ENCODE measurements at places on chromosomes 11 and 22.

GRCh38 chr11:9726321-9727022 is 62.6 kb downstream of the SWAP70 start:
- DNase-seq, result no peak

DNA sequence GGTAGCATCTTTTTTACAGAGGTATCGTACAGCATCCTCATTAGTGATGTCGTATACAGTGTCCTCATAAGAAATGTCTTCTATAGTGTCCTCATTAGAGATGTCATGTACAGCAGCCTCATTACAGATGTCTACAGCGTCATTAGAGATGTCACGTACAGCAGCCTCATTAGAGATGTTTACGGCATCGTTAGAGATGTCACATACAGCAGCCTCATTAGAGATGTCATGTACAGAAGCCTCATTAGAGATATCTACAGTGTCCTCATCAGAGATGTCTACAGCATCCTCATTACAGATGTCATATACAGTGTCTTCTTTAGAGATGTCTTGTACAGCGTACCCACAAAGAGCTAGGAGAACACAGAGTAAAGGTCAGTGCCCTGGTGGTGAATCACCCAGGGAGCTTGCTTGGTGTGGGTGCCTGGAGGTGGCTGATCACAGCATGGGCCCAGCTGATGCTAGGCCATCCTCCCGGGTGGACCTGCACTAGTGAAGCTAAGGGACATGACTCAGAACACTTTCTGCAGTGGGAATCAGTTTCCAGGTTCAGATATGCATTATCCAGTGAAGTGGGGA is 109.2 kb downstream of the IGLL1 start:
- no peak for DNase-seq

- DNase-seq, result no peak
Observed at GRCh38 chr11:69638941-69639681, 1.8 kb upstream of the CCND1 start.

GRCh38 chr11:66562275-66562674 is 6.1 kb downstream of the CTSF start:
- no peak for DNase-seq

GRCh38 chr11:126489836-126490660 is 134.6 kb downstream of the ST3GAL4 start:
- DNase-seq, result no peak

GRCh38 chr11:75768909-75769771 is 562 bp downstream of the DGAT2 start:
- no peak for DNase-seq

DNA sequence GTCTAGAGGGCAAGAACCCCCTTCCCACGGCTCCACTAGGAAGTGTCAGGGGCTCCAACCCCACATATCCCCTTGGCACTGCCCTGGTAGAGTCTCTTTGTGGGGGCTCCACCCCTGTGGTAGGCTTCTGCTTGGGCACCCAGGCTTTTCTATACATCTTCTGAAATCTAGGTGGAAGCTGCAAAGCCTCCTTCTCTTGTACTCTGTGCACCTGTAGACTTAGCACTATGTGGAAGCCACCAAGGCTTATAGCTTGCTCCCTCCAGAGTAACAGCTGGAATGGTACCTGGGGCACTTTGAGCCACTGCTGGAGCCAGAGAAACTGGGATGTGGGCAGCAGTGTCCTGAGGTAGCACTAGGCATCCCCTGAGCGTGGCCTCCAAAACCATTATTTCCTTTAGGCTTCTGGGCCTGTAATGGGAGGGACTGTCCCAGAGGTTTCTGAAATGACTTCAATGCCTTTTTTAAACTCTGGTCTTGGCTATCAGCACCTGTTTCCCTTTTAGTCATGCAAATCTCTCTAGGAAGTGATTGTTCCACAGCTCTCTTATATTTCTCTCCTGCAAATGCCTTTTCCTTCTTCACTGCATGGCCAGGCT is 68.4 kb downstream of the TRAF6 start:
- no peak for DNase-seq

GRCh38 chr11:19659529-19659928 is 53.1 kb upstream of the NAV2 start:
- DNase-seq, result no peak

GRCh38 chr11:18027475-18027874 is 14.6 kb upstream of the SERGEF start:
- DNase-seq, result no peak

DNA sequence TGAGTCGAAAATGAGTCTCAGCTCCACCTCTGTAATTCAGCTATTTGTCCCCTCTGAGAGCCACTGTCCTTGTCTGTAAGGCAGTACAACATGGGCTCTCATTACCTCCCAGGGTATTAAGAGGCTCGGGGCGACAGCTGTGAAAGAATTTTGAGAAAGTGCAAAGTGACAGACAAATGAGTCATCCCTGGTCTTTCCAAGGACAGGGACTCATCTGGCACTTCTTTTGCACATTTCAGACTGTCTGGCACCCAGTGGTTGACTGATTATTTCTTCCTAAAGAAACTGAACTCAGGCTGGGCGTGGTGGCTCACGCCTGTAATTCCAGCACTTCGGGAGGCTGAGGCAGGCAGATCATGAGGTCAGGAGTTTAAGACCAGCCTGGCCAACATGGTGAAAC is 62.1 kb upstream of the ARFGAP3 start:
- no peak for DNase-seq

DNA sequence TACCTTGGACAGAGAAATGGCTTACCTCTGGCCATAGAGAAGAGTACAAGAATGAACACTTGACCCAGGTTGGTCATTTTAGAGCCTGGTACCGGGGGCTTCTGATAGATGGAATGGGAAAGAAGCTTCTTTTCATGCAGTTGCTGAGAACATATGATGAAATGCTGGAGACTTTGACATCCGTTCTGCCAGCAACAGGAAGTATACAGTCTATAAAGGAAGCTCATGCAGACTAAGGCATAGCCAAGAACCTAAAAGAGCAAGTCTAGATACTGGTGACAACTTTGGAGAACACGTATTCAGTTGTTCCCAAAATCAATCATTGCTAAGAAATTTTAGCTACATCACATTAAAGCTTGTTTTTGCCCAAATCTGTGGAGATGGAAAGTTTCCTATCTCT is 894.6 kb downstream of the METTL15 start:
- no peak for DNase-seq

- no peak for DNase-seq
Observed at GRCh38 chr11:15926071-15926470, 430.3 kb downstream of the SOX6 start.

GRCh38 chr22:44505796-44506354 is 7.8 kb upstream of the RTL6 start:
- no peak for DNase-seq

- no peak for DNase-seq
Observed at GRCh38 chr22:24506802-24507438, 11.8 kb downstream of the UPB1 start.

DNA sequence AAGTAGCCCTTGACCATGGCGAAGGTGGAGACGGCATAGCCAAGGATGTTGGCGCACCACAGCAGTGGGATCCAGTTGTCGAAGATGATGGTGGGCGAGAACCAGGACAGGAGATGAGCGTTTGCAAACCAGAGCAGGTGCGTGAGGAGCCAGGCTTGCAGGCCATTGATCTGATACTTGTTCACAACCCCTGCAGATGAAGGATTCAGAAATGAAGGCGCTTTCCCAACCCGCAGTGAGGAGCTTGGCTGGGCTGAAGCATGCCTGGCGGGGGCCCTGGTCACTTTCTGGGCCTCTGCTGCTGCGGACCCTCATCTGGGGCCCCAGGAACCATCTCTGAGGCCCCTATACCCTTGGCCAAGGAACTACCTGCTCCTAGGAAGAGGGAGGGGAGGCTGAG is 6.9 kb downstream of the DHCR7 start:
- no peak for DNase-seq

DNA sequence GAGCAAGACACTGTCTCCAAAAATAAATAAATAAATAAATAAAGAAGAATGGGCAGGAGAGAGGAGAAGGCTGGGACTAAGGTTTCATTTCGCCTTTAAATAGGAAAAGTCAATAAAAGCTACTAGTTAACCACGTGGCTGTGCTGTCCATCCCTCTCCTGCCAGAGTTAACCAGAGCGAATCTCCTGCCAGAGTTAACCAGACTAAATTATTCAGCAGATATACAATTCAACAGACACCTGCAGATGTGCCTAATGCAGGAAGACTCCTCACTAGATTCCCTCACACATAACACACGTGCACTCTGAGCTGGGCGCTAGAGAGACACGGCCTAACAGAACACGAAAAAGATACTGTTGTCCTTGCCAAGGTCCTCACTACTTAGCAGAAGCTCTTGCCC is 156.1 kb downstream of the IGLL1 start:
- no peak for DNase-seq

GRCh38 chr11:8018484-8019313 is 31.6 kb downstream of the EIF3F start:
- no peak for DNase-seq

GRCh38 chr11:74418509-74418895 is 20.3 kb upstream of the PGM2L1 start:
- DNase-seq, result no peak

GRCh38 chr11:17508306-17508705 is 31.7 kb upstream of the ABCC8 start:
- no peak for DNase-seq

DNA sequence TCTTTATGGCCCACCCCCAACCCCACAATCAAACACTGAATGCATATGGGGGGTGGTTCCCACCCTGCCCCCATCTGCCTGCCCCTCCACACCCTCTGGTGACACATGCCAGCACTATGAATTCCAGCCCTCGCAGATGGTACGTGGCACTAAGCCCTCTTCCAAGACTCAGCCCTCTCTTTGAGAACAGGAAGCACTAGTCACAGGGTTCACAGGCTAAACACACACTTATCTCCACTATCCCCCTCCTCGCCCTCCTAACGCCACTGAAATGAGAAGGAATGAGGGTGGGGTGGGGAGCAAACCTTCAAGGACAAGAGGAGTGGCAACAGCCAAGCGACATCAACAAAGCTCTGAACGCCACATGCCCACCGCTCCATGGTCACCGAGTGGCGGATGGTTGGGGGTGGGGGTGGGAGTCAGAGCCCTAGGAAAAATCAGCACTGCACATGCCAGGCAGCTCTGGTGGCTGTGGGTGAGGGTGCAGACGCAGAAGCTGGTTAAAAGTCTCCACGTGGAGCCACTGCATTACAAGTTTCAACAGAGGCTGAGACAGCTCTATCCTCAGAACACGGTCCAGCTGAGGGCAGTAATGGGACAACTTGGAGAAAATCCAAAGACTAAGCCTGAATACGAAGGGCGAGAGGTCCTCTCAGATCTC is 33.6 kb downstream of the TMEM184B start:
- DNase-seq, result no peak

- DNase-seq, result no peak
Observed at GRCh38 chr11:45250035-45250718, 36.0 kb downstream of the SYT13 start.

DNA sequence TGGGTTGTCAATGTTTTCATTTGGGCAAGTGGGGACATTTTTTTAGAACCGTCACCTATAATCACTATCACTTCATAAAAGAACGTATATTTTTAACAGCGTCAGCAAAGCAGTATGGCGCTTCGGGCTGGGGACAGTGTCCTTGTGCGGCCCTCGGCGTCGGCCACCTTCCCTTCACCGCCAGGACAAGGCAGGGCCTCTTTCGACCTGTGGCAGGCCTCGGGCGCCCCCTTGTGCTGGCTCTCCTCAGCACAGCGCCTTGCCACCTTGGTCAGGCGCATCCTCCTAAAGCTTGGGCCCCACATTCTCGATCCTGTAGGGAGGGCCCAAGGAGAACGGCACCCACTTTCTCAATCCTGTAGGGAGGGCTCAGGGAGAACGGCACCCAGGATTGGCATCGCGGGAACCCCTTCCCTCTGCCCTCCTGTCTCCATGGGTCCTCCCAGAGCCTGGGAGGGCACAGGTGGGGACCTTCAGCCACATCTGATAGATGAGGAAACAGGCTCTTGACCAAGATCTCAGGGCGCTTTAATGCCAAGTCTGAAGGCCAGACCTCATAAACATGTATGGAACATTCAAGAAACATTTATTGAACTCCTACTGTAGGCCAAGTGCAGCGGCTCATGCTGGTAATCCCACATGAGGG is 11.5 kb upstream of the FADD start:
- DNase-seq, result no peak

- no peak for DNase-seq
Observed at GRCh38 chr11:8338138-8338537, 74.5 kb upstream of the LMO1 start.

- no peak for DNase-seq
Observed at GRCh38 chr11:8828580-8829361, 82.2 kb upstream of the AKIP1 start.

DNA sequence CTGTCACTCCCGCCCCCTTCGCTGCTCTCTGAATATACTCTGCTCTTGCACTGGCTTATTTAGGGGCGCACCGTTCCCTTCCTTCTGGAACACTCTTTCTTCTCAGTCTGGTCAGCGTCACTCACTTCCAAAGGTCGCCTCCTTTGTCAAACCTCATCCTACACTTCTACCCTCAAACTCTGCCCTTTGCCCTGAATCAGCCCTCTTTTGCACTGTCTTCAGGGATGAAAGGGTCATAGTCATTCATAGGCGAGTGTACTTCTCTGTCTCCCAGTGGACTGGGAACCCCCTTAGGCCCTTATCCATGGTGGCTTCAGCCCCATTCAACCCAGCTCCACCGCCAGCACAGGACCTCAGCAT is 15.4 kb downstream of the MOGAT2 start:
- DNase-seq, result no peak

- DNase-seq, result no peak
Observed at GRCh38 chr22:38312261-38312800, 4.9 kb downstream of the CSNK1E start.

DNA sequence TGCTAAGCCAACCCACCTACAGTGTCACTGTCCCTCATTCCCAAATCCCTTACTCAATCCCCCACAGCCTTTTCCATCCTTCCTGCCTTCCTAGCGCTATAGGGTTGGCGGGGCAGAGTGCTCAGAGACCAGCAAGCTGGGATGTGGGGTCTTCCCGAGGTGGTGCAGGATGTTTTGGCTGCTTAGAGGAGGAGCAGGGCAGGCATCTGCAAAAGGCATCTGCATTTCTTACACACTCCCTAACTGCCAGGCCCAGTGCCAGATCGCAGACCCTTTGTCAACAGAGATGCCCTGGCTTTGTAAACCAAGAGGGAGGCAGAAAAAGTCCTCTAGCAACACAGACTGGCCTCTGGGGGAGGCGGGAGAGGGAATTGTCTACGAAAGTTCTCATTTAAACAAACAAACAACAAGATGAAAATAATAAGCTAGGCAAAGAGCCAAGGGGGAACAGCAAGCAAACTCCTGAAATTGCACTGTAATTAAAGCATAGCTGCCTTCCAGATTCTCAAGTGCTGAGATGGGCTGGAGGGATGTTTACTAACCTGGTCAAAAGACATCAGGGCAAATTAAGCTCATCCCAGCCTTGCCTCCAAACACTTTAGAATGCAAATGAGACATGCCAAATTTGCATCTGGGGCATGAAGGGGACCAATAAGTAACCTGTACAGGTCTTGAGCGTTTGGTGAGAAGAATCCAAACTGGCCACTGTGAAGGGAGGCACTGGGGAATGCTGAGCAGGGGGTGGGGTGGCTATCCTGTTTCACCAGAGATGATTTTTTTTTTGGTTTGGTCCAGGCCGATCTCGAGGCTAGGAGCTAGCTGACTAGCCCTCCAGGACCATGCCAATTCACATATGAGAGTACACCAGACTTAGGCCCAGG is 38.1 kb upstream of the ADA2 start:
- DNase-seq, result peak; percentile 69

Data from GM12864 (cell line).